ENCODE measurements at places on chromosomes 7 and 10.

GRCh38 chr10:130648807-130649206 is 512.6 kb downstream of the GLRX3 start:
- no peak for DNase-seq

- no peak for DNase-seq
Observed at GRCh38 chr10:21326594-21327288, 198.7 kb downstream of the SKIDA1 start.

DNA sequence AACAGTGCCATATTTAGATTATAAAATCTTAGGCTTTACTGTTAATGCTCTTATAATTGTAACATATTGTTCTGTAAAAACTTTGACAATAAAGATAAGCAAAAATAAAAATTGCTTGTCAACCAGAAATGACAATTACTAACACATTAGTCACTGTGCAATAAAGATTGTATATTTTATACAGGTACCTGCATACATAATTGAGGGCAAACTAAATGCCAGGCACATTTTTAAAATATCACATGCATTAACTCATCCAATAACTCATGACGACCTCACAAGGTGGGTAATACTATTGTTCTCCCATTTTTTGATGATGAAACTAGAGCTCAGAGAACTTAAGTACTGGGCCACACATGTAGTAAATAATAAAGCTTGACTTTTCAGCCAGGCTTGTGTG is 1020.2 kb upstream of the C7orf33 start:
- no peak for DNase-seq

- no peak for DNase-seq
Observed at GRCh38 chr7:77837275-77837674, 38.7 kb downstream of the PHTF2 start.

DNA sequence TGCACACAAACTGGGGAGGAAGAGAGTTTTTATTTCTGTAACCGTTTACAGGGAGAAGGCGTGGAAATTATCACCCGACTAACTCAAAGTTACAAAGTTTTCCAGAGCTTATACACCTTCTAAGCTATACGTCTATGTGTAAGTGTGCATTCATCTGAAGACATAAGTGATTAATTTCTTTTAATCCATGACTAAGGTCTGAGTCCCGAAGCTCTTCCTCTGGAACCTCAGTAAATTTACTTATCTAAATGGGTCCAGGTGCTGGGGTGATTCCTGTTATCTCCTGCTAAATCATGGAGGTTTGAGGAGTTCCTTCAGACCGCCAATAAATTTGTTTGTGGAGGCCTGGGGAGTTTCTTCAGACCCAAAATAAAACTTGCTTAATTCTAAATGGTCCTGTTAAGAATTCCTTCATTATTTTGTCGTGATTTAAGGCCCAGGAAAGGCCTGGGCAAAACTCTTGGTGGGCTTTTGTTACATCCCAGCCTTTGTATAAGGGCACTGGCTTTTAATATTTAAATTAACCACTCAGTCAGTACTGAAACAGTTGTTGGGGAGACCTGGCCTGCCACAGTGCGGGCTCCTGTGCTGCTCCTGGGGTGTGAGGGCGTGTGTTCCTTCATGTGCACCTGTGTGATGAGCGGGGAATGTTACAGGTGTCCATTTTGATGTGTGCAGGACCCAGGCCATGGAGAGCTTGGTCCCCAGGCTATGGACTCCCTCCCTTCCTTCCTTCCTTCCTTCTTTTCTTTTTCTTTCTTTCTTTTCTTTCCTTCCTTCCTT is 5.8 kb upstream of the METTL27 start:
- no peak for DNase-seq

DNA sequence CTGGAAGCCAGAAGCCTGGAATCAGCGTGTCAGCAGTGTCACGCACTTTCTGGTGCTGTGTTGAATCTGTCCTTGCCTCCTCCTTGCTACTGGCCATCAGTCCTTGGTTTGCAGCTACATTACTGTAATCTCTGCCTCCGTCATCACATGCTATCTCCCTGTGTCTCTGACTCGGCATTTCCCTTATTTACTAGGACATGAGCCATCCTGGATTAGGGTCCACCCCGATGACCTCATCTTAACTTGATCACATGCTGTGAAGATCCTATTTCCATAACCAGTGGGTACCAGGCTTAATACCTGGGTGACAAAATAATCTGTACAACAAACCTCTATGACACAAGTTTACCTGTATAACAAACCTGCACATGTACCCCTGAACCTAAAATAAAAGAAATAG is 518.0 kb upstream of the KLF6 start:
- no peak for DNase-seq

GRCh38 chr10:22825841-22826240 is 102.0 kb upstream of the ARMC3 start:
- DNase-seq = no peak

- no peak for DNase-seq
Observed at GRCh38 chr10:52198540-52198939, 115.5 kb upstream of the DKK1 start.

DNA sequence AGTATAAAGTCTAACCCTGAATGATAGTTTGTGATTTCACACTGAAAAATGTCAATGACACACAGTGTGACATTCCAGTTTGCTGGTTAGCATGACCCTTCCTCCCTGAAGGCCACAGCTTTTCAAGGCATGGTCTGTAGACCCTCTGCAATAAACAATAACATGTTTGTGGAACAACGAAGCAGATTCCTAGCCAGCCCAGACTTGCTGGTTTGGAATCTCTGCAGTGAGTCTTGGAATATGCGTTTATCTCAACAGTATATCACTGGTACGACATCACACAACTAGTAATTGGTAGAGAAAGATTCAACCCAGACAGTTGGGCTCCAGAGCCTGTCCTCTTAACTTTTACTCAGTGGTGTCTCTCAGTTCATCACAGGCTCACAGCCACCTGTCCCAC is 23.7 kb upstream of the DUSP5 start:
- no peak for DNase-seq

DNA sequence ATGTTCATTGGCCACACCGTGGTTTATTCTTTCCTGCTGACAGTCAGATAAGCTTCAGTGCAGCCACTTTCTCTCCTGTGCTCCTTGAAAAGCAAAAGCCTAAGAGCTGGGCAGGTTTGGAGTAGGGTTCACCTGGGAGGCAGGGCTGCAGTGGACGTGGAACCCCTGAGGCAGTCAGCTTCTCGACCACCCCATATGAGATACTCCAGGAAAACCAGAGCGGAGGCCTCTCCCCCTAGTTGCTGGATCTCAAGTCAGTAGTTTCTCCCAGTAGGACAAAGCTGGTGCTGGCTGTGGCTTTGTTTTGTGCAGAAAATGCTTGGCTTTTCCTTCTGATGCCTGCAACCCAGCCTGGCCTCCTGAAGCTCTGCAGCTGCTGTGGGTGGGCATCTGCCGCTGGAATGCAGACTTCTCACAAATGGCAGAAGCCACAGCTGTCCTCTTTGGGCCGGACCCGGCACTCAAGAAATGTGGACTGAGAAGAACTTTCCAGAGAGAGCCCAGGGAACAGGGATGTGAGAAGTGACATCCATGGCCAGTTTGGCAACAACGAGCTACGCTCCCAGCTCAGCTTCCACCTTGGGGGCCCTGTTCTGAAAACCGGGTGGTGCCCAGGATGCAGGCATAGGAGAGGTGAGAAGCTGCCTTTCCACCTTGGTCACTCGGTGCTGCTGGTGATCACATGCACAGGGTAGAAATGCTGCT is 276.6 kb upstream of the TCERG1L start:
- DNase-seq = no peak

GRCh38 chr7:117008886-117009531 is 55.7 kb downstream of the ST7 start:
- no peak for DNase-seq

DNA sequence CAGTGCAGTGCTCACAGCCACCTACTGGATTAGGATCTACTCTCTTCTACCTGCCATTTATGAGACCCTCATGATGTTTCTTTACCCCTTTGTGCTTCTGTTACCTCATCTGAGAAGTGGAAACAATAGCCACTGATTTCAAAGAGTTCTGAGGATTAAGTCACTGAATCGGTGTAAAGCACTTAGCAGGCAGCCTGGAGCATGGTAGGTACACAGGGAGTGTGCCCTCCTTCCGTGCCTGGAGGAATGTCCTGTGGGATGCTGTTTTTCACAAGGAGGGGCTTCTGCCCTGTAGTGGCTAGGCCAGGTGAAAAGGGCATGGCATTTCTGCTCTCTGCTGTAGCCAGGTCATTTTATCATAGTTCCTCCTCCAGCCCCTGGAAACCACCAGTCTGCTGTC is 44.6 kb upstream of the C10orf120 start:
- DNase-seq = no peak

DNA sequence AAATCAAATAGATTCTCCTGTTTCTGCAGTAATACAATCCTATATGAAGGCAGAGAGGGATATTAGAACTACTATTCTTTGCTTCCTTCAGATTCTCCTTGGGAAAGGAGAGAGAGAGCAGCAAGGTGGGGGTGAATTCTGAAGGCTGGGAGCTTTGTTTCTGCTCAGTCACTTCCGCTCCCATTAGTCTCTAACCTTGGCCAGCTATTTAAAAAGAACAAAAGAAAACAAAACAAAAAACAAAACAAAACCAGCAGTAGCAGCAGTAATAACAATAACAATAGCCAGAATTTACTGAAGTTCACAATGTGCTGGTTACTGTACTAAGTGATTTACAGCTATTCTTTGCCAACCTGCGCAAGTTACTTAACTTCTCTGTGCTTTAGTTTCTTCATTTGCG is 9.9 kb downstream of the GPR85 start:
- DNase-seq = no peak

GRCh38 chr7:100583132-100584053 is 2.5 kb downstream of the LRCH4 start:
- no peak for DNase-seq

DNA sequence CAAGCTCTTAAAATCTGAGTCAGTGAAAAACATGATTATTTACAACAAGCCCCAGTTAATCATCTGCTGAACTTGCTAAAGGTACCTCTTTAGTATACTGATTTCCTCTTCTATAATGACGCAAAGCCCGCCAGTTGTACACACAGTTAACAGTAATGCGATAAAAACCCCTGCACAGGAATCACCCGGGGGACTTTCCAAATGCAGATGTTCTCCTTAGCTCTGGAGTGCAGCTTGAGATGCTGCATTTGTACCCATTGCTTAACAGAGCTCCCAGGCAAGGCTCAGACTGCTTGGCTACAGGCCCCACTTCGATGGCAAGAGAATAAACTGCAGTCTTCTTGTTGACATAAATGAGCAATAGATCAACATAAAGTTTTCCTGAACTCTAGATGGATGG is 279.6 kb upstream of the HGF start:
- no peak for DNase-seq

GRCh38 chr10:3811291-3811870 is 26.4 kb upstream of the KLF6 start:
- no peak for DNase-seq

DNA sequence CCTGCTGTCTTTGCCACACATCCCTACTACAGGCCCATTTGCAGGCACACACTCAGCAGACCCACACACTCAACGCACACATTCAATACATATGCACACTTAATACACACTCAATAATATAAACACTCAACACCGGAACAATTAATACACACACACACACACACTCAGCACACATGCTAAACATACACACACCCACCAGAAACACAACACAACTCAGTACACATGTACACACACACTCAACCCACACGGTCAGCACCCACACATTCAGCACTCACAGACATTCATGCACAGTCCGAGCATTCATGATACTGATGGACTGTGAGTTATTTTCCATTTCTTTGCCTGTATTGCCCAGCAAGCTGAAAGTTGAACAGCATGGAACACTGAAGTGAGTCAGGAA is 35.4 kb upstream of the SMNDC1 start:
- DNase-seq = no peak

GRCh38 chr7:114598946-114599345 is 184.3 kb downstream of the FOXP2 start:
- no peak for DNase-seq

- DNase-seq = no peak
Observed at GRCh38 chr10:11237571-11237970, 219.9 kb downstream of the CELF2 start.

GRCh38 chr10:127698886-127699285 is 38.1 kb upstream of the FOXI2 start:
- DNase-seq = no peak

DNA sequence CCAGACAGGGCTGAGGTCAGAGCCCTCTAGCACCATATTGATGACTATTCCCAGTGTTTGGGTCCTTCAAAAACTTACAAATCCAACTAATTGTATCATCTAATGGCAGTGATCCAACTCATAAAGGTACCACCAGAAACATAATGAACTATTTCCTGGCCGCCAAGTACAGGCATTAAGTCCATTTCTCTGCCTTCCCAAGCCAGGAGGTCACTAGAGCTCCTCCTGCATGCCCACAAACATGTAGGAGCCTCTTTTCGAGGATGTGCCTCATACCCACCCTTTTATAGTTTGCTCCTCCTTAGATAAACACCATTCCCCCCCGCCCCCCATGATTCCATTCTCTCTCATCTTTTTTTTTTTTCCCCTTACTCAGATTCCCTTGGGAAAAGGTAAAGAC is 91.3 kb downstream of the CHN2 start:
- no peak for DNase-seq

- DNase-seq = no peak
Observed at GRCh38 chr7:75756991-75757676, 14.9 kb downstream of the CCL26 start.

DNA sequence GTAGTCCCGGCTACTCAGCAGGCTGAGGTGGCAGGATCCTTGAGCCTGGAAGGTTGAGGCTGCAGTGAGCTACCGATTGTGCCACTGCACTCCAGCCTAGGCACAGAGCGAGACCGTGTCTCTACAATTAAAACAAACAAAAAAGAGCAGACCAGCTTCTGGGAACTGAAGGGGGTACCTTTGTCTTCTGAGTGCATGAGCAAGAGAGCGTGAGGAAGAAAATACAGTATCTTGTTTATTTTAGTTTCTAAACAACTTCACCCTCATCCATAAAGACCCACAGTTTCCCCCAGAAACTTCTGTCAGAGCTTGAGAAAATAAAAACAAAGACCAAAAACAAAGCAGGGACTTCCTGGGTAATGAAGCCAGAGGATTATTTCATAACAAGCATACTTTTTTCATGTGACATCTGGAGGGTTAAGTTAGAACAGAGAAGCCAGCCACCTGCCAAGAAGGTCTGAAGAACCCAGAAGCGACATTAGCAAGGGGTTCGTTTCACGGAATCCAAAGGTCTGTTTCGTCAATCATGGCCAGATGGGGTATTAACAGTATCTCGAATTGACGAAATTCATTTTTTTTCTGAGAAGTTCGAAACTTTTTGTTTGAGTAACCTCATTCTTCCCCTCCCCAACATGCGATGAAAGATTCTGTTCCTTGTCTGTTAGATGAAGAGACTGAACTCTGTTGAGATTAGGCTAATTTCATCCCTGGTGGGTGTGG is 10.2 kb upstream of the IL2RA start:
- DNase-seq = no peak

DNA sequence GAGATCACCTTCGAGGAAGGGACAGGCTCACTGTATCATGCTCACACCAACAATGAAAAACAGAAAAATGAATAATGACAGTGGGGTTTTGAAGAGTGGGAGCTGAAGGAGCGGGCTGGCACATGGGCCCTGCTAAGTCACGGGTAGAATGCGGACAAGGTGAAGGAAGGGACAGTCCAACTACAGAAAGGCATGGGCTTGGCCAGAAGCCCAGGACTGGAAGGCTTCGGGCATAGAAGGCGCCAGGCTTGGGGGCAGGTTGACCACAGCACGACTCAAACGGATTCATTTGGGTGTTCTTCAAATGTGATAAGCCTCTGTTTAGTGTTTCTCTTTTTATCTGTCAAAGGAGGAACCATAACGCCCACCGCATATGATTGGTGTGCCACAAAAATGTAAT is 509.5 kb downstream of the CCSER2 start:
- DNase-seq = no peak
